ENCODE measurements at places on chromosomes 12 and 14.

- DNase-seq: no peak
Observed at GRCh38 chr12:131681257-131681620, 29.7 kb upstream of the SFSWAP start.

DNA sequence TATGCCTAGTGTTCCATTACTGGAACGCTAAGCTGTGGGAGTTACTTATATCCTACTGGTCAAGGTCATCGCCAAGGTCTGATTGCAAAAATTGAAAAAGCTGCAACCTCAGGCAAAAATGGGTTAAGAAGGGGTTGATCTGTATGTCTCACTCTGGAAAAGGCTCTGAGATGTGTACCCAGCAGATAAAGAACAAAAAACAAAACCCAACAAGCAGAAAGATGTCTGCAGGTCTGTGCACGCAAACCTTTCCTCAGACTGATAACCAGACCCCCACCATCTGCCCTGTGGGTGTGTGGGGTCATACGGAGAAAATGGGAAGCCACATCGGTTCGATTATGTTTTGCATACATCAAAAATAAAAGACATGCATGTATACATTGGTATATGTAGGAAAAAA is 56.4 kb downstream of the TESC start:
- DNase-seq: no peak

GRCh38 chr14:94761997-94762377 is 7.9 kb downstream of the GSC start:
- DNase-seq: no peak

DNA sequence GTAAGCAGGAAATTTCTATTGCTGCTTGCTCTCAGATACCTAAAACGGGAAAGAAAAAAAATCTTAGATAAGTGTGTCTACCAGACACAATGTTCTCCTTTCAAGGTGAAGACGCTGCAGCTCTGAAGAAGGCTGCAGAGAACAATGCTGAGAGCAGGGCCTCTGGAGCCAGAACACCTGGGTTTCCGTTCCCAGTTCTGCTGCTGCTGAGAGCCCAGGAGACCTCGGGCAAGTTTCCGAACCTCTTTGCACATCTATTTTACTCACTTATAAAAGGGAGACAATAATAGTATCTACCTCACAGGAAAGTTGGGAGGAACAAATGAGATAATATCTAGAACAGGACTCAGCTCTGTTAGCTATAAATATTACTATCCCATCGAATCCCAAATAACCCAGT is 122.9 kb downstream of the TMTC1 start:
- no peak for DNase-seq

GRCh38 chr12:62799766-62800406 is 135.1 kb downstream of the PPM1H start:
- DNase-seq: no peak

GRCh38 chr14:29930283-29930682 is 2.6 kb upstream of the PRKD1 start:
- no peak for DNase-seq

- no peak for DNase-seq
Observed at GRCh38 chr12:76688631-76689030, 75.3 kb upstream of the ZDHHC17 start.

GRCh38 chr12:57627501-57628279 is 5.3 kb downstream of the B4GALNT1 start:
- no peak for DNase-seq

DNA sequence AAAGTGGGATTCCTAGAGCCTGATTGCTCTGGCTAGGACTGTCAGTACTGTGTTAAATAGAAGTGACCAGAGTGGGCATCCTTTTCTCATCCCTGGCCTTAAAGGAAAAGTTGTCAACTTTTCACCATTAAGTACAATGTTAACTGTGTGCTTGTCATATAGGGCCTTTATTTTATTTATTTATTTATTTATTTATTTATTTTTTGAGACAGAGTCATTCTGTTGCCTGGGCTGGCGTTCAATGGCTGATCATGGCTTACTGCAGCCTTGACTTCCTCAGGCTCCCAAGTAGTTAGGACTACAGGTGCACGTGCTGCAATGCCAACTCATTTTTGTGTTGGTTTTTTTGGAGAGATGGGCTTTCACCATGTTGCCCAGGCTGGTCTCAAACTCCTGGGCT is 11.6 kb downstream of the SH2B3 start:
- DNase-seq: no peak

- no peak for DNase-seq
Observed at GRCh38 chr14:22190411-22191191, 398.4 kb downstream of the DAD1 start.

DNA sequence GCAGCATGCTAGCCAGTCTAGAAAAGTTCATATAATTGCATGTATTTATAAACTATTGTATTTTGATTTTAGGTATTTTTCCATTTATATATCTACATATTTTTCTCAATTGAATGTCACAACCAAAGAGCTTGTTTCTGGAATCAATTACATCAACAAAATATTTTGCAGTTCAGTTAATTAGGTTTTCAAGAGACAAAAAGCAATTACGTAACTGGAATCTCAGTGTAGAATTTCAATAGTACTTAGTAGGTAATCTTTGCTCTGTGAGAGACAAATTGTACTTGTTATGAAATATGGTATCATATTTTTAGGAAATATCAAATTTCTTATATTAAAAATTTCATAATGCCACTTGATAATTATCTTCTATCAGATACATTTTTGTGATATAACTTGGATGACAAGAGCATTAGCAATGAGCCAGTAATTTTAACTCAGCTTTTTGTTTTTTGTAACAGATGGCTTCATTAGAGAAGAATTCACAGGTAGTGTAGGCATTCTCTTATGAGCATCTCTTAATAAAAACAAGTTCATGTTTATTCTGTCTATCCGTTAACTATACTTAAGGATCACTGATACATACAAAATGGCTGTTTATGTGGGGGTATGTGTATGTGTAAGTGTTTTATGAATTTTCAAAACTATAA is 774.7 kb downstream of the C12orf50 start:
- DNase-seq: no peak

- DNase-seq: no peak
Observed at GRCh38 chr12:53777936-53778644, 26.3 kb upstream of the CISTR start.

DNA sequence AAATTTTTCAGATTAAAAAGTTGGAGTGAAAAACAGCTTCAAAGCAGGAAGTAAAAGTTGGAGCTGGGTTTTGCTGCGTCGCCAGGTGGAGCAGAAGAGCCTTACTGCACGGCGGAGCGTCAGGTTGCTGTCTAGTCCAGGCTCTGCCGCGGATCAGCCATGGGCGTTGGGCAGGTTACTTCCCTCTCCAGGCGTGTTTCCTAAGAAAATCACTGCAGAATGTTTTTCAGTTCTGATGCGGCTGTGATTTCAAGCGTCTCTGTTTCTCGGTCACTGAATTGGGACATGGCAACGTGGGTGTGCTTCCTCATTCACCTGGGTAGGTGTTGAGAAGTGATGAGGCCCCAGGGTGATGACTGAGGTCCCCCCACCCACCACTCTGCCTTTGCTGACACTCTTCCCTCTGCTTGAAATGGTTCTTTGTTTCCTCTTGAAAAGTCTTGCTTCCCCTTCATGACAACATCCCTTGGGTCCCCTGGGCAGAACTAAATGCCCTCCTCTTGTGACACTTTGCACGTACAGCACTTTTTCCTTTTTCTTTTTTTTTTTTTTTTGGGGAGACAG is 7.6 kb downstream of the EVL start:
- DNase-seq: peak; percentile 70

- peak; percentile 48 for DNase-seq
Observed at GRCh38 chr12:67592228-67593011, 56.1 kb upstream of the DYRK2 start.

DNA sequence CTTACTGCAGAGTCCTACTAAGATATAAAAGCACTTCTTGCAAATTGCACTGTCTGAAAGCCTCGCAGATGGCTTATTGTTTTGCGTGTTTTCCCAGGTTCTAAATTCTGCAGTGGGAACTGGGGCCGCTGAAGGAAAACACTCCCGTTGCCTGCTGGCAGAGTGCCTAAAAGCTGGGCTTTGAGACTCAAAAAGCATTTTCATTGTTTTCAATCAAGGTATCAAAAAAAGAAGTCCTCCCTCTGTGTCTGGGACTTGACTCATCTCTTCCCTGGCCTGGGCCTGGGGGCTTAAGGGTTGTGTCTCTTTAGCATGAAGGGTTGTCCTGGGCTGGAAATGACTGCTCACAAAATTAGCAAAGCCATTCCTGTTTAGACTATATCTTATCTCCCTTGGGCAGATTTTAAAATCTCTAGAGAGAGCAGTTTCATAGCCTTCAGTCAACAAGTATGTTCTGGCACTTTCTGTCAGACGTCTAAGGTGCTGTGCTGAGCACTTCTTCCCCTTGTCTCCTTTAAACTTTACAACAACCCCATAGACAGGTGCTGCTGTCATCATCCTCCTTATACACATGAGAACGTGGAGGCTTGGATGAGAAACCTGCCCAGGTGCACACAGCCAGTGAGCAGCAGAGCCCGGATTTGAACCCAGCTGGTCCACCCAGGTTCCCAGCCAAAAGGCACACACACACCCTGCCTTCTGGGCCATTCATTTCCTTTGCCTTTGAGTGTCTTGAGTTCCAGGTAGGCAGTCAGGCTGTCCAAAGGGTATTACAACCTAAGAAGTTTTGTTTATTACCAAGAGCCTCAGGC is 31.1 kb downstream of the ELK3 start:
- DNase-seq: no peak
